CD4-positive, alpha-beta T cell treated with Interleukin-17A for 4 hours (primary cell): ENCODE measurements at places on chromosomes 1 and 21.
A peak's percentile ranks its signal among the peaks of the same experiment; 100 is the strongest.

DNA sequence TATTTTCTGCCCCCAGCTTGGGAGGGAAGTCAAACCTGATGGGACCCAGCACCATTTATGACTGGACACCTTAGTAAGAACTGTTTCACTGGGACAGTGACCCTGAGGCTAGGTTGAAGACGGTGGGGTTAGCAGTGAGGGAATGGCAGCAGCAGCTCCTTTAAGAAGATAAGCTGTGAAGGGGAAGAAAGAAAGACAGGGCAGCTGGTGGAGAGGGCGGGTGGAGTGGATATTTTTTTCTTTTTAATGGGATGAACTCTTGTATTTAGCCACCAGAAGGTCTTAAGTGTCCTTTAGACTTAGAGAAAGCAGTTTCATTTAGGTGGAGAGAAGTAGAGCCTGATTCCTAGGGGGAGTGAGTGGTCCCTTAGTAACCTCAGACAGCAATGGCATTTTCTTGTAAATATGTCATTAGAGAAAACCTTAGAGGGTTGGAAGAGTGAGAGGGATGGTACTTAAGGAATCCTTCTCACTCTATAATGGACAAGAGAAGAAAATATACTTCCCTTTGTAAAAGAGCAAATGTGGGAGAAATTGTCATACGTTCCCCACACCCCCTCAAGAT lies 187.5 kb downstream of the HHAT start:
- DNase-seq, result no peak

DNA sequence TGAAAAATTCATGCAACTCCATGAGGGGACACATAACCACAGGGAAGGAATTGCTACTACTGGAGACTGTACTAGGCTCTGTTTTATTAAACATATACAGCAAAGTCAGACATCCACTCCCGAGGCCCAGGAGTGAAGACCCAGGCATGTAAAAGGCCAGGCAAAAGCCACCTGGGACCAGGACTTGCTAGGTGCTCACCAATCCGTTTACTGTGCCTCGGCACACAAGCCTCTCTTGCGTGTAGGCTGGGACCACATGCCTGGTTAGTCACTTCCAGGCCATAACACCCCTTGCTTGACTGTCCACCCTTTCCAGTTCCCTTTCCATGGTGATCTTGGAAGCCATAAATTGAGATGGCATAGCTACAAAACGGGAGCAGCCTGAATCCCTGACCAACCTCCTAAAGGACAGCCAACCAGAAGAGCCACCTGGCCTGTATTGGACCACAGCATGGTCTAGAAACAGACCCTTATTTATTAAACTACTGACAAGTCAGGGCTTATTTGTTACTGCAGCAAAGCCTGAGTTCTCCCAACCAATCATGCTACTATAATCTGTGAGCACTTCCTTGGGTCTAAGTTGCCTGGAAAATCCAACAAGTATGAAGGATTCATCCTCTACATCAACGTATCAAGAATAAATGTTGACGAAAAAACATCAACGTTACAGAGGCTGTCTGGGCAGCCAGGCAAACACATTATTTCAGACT lies 39.7 kb downstream of the URB1 start:
- DNase-seq, result no peak

DNA sequence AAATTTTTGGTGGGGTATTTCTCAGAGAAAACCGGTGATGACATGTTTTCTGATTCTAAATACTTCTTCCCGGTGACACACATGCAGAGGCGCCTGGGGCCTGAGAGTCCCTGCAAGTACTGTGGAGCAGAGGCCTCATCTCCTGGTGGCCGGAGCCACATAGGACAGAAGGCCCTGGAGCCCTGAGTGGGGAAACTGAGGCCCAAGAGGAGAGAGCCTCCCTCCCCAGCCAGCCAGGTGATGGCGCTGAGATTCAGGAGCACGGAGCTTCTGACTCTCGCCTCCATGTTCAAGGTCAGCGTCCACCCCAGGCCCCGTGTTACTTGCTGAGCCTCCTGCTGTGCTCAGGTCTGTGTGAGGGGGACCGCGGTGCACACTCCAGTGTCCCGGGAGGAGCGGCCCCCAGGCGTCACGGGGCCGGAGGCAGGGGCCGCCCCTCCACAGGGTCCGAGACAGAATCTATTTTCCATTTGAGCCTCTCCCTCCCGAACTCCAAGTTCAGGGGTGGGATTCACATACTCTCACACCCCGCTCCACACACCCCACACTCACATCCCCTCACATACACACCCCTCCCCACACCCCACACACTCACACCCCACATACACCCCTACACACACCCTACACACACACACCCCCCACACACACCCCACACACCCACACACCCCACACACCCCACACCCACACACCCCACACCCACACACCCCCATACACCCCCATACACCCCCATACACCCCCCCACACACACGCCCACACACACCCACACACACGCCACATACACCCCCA lies 43.8 kb downstream of the SLX9 start:
- no peak for DNase-seq

GRCh38 chr1:31441970-31442647 lies 29.1 kb downstream of the SERINC2 start:
- DNase-seq, result no peak

GRCh38 chr1:9345471-9345870 lies 52.8 kb downstream of the SPSB1 start:
- no peak for DNase-seq

DNA sequence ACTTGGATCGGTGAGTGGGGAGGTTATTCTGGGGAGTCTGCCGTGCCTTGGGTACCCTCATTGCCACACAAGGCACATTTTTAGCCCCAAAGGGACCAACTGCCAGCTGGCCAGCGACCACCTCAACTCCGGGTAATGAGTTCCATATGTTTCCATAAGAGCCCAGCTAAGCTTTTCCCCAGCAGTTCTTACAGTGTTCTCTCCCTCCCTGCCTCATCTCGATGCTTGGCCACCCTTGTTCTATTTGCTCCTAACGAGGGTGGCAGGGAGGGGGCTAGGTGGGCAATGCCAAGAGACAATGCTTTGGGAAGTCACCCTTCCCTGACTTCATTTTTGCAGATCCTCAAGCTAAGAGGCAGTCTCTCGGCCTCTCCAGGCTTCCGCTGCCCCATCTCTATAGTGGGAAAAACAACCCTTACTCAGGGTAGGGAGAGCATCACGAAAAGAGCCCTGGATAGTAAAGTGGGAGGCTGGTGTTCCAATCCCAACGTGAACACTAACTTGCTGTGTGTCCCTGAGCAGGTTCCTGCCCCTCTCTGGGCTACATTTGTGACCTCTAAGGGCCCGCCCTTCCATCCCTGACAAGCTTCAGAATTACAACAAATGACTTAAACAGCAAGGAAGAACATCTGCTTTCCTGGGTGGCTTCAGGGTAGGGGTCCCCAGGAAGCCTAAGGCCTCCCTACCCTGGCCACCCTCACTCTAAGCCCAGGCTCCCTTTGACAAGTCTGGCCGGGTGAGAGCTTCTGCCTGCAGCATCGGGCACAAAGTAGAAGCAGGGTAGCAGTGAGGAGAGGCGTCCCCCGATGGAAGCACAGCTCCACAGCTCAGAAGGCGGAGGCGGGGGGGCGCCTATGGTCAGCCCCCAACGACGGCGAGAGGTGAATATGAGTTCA lies 5.8 kb downstream of the ID3 start:
- DNase-seq, result peak; percentile 31

DNA sequence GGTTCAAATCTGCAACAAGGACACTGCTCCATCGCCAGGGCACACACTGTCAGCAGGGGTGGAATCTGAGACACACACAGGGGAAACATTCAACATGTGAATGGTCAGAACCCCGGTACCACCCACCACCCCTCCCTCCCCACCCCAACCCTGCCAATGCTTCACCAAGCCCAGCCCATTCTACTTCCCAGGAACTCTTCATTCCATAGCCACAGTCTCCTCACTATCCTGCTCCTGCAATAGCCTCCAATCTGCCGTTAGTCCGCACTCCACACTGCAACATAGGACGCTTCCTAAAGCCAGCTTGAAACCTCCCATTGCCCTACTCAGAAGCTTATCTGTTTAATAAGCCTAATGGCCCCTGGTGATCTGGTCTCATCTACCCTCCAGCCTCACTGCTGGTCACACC lies 7.5 kb upstream of the RAB3B start:
- no peak for DNase-seq
